ENCODE measurements at places on chromosomes 6 and 20.

GRCh38 chr6:32794510-32794909 lies 22.3 kb downstream of the HLA-DOB start:
- DNase-seq: no peak

DNA sequence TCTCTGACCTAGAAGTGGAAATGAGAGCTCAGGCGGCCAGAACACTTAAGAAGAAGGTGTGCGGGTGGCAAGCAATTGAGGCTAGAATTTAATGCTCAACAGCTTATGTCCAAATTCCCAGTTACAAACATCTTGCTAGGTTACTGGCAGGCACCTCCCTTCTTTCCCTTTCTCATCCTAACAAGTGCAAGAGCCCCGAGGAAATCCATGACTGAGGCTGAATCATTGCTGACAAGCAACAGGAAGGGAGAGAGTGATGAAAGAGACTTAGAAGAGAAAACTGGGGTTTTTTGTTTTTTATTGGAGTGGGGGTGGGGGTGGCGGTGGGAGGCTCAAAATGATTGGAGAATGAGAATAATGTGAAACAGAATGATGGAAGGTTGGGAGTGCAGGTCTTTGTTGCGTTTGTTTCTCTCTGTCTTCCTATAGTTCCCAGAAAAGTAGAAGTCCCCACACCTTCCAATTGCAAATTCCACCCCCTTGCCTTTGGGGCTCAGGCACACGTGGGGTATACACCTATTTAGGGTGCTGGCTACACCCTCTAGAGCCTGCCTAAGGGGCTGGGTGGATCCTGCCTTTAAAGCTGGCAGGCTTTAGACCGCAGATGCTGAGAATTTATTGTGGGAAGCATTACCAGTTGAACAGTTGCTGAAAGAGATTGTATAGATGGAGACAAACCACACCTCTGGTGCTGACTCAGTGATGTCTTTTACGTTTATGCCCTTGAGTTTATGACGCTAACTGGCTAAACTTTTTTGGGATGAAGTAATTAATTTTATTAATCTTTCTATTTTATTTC lies 1.4 kb downstream of the FAM83B start:
- DNase-seq: no peak

GRCh38 chr6:26026833-26027490 lies 60.3 kb upstream of the HFE start:
- DNase-seq: peak; percentile 76

DNA sequence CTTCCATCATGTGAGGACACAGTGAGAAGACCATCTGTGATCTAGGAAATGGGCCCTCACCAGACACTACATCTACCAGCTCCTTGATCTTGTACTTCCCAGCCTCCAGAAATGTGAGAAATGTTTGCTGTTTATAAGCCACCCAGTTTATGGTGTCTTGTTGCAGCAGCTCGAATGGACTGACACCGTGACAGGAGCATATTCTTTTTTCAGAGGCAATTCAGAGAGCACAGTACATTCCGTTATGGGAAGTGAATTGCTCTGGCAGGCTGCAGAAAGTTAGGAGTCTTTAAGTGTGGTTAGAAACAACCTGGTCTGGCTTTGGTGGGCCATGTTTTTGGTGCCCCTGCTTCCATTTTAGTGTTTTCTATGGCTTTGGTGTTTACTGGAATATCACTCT lies 75.1 kb downstream of the FIG4 start:
- no peak for DNase-seq

DNA sequence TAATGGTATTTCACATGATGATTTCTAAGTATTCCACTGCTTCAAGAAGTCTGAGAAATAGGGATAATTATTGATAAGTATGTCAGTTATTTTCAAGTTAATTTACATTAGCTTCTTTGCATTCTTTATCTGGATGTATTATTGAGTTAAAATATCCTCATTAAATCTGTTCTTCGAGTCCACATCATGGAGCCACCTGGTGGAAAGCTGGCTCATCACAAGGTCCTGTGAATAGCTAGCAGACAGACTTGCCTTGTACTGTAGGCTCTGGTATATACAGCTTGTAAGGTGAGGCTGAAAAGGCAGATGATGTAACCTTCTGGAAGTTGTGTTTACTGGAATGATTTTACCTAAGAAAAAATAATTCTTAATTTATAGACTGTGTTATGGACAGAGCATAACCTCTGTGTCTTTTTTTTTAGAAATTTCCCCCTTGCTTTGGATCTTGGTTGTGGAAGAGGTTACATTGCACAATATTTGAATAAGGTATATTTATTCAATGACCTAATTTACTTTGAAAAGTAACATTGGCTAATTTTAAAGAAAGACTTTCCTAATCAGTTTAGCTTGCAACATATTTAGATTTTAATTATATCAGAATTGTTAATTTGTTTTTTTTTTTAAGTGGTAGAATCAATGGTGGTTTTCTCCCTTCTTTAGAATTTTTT lies 3.5 kb downstream of the NDUFAF5 start:
- no peak for DNase-seq

DNA sequence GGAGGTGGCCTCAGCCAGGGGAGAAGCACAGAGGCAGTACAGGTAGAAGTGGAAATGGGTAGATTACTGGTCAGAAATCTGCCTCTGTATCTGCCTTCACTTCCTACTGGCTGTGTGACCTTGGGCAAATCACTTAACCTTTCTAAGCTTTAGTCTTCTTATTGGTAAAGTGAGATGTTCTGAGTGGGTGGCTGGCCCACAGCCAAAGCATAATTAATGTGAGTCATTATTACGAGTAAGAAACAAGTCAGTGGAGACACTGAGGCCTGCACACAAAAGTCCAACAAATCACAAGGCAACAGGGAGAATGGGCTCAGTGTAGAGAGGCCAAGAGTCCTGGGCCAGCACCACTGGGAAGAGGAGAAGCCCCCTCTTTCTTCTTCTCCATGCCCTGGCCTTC lies 39.1 kb downstream of the NRN1 start:
- DNase-seq: peak; percentile 17

- no peak for DNase-seq
Observed at GRCh38 chr6:134318236-134318973, 493 bp upstream of the SGK1 start.

- no peak for DNase-seq
Observed at GRCh38 chr6:38133932-38134703, 314.6 kb downstream of the ZFAND3 start.

- DNase-seq: no peak
Observed at GRCh38 chr6:111714416-111715270, 109.0 kb upstream of the TRAF3IP2 start.

DNA sequence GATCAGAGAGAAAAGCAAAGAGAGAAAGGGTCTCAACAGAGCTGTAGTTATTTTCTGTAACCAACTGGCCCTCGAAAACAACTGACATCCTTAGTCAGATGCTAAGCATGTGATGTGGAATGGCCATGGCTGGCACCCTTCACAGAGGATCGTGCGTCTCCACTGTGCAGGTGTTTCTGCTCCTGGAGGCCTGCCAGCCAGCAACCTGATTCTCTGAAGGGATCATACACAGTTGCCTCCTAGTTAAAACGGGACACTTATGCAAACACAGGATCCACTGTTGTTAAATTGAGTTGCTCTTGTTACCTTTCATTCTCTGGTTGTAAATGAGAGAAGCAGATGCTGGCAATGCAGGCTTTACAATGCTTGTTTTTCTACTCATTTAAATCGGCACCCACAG lies 148.5 kb downstream of the HDGFL1 start:
- no peak for DNase-seq

GRCh38 chr6:164897523-164898235 lies 411.7 kb downstream of the C6orf118 start:
- DNase-seq: no peak

GRCh38 chr6:150029749-150030148 lies 4.4 kb upstream of the RAET1L start:
- DNase-seq: no peak

GRCh38 chr6:39021779-39022178 lies 26.8 kb upstream of the GLP1R start:
- no peak for DNase-seq

DNA sequence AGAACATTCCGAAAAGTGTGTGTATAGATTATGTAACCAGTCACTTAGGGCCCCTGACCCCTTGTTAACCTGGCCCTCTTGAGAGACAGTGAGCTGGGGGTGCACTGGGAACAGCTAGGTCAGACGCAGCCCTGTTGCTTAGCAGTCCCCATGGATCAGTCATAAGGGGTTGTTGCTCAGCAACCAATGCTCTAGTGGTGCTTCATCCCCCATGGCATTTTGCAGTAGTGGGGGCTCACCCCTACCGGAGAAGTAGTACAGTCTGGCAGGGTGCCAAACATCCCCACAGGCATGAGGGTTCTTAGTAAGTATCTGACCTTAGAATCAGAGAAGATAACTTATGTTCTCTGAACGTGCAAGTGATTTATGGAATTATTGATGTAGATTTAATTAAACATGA lies 12.3 kb downstream of the PKIB start:
- no peak for DNase-seq

DNA sequence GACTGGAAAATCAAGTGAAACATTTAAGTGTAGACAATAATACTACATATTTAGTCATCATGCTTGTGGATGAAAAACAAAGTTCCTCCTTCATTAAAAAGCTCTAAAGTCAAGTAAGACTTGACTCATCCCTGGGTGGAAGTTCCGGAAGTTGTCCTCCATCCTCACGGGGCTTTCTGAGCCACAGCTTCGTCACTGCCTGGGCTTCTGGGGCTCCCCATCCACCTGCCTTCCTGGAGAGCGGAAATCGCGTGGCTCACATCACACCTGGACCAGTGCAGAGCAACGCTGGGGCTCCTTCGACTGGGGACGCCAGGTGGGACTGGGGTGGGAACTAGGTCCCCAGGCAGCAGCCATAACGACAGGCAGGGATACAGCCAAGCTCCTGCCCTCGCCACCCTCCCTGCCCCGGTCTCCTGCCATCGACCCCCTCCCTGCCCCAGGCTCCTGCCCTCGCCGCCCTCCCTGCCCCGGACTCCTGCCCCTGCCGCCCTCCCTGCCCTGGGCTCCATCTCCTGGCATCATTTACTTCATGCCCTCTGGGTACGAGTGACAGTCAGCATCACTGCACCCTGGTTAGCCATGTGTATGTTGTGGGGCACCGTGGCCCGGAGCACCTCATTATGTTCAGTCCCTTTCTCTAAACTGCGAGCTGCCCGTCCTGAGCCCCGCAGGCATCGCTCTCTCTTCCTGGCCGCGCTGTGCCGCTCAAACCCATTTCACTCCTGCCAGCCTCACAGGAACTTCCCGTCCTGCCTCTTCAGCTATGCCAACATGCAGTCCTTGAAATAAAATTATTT lies 12.9 kb downstream of the THBS2 start:
- no peak for DNase-seq

GRCh38 chr6:506508-506907 lies 115.0 kb downstream of the IRF4 start:
- DNase-seq: no peak

- DNase-seq: no peak
Observed at GRCh38 chr6:16505711-16506357, 255.4 kb downstream of the ATXN1 start.

DNA sequence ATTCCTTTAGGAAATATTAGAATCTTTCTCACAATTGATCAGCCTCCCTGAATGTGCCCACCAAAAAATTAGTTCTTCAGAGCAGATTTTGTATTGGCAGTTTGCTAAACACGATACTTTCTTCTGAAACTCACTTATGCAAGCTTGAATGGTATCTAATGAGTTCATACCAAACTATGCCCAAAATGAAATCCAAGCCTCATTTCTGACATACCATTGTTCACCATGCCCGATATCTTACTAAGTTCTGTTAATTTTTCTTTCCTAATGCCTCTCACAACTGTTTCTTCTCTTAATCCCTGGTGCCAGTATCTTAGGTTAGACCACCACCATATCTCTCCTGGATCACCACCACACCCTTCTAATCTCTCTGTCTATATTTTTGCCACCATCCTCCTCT lies 755.9 kb downstream of the KIF16B start:
- no peak for DNase-seq

GRCh38 chr6:159969921-159970320 lies 1.0 kb downstream of the IGF2R start:
- no peak for DNase-seq
